ENCODE measurements at places on chromosomes 12 and 14. TPM values are rescaled to one million over a fixed set of nuclear protein-coding genes. Genes with fewer than 3 reads are reported as not detected.
A peak's percentile ranks its signal among the peaks of the same experiment; 100 is the strongest.

Gene NEUROD4
- not detected for total RNA-seq

Gene TMEM179
- not detected for total RNA-seq

GRCh38 chr12:108442067-108442466 is 73.0 kb upstream of the FICD start:
- no peak for DNase-seq
- H3K4me1 ChIP-seq = no peaks in the 10 kb centered on the region
- no peak overlapping the region for H3K4me3 ChIP-seq
- H3K27ac ChIP-seq = no peak overlapping the region

- H3K27ac ChIP-seq = no peak overlapping the region
- DNase-seq = no peak
- no peaks in the 10 kb centered on the region for H3K36me3 ChIP-seq
Measured at GRCh38 chr14:37583358-37584210, 11.5 kb downstream of the FOXA1 start.

DNA sequence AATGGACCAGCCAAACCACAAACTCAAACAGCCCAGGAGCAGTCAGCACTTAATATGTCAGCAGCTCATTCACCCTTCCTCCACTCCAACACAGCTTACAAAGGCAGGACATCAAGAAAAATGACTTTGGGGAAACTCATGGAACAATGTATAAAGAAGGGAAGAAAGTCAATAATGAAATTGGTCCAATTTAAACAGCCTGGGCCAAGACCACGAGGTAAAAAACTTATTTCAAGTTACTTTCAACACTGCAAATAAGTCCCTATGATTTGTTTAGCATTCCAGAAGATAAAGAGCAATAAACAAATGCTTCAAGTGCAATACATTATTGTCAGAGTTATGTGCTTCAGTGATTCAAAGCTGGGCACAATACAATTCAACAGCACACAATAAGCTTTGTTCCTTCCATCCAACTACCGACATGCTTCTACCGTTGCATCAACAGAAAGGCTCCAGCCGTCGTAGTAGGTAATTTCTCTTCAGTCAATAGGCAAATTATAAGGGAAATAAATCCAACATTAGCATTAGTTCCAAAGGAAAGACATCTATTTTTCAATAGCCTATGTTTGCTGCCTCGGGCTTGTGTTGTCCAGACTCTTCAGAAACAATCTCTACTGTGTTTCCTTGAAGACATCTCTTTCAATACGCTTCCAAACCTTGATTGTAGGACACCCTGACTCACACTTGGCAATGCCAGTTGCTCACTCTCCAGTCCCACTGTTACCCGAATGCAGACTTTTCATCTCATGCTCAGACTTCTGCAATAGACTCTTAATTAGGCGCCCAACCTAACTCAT is 225.7 kb downstream of the NUAK1 start:
- H3K36me3 ChIP-seq = no peaks in the 10 kb centered on the region
- no peak overlapping the region for H3K4me3 ChIP-seq
- H3K4me1 ChIP-seq = no peaks in the 10 kb centered on the region
- no peak for DNase-seq
- H3K27me3 ChIP-seq = no peaks in the 10 kb centered on the region
- no peak overlapping the region for H3K27ac ChIP-seq

DNA sequence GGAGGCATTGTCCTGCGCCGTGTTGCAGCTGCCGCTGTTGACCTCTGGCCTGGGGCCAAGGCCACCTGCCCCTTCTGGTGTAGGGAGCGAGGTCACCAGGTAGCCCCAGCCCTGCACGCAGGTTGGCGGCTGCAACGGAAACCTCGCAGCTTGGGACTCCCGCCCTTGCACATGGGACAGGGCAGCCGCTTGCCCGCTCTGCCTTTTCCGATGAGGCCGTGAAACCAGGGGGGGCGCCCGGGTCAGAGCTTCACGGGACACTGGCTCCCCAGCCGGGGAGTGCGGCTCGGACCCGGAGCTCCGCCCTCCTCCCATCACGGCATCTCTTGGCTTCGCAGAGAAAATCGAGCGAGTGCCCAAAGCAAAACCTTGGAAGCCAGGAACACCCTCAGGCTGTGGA is 25.4 kb downstream of the DNAH10 start:
- no peak for DNase-seq
- H3K27me3 ChIP-seq = no peaks in the 10 kb centered on the region
- H3K4me3 ChIP-seq = no peak overlapping the region
- H3K4me1 ChIP-seq = no peaks in the 10 kb centered on the region
- H3K27ac ChIP-seq = no peak overlapping the region
- no peaks in the 10 kb centered on the region for H3K36me3 ChIP-seq

DNA sequence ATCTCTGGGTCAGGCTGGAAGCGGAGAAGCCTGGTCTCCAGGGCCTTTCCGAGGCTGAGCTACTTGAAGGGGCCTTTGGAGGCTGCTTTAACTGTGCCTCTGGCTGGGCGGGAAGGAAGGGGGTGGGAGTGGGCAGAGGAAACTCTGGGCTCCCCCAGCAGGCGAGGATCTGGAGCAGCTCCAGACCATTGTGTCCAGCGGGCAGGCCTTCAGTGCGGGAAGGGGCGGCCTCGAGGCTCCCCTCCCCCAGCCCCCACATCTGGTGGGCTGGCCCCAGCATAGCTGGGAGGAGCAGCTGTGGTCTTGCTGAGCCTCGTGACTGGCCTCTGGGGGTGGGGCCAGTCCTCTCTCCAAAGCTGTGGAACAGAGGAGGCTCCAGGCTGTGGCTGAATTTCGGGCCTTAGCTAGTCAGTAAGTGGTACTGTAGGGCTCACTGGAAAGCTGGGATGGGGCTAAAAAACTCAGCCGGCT is 3.4 kb downstream of the TAMALIN start:
- no peaks in the 10 kb centered on the region for H3K36me3 ChIP-seq
- H3K27me3 ChIP-seq = peaks cover 2% of the 10 kb centered on the region
- peak overlapping the region; percentile 67 for H3K4me3 ChIP-seq

GRCh38 chr14:68871392-68871791 is 78.5 kb upstream of the ZFP36L1 start:
- no peak overlapping the region for H3K4me3 ChIP-seq
- H3K27me3 ChIP-seq = no peaks in the 10 kb centered on the region
- peaks cover 5% of the 10 kb centered on the region for H3K36me3 ChIP-seq
- no peaks in the 10 kb centered on the region for H3K4me1 ChIP-seq
- DNase-seq = no peak

Data from gastrocnemius medialis (tissue), 4 donors.